ENCODE measurements at places on chromosomes 16 and 17.
A peak's percentile ranks its signal among the peaks of the same experiment; 100 is the strongest.

- no peak for DNase-seq
These were observed 132.2 kb downstream of the IRF8 start for GRCh38 chr16:86031141-86031678.

DNA sequence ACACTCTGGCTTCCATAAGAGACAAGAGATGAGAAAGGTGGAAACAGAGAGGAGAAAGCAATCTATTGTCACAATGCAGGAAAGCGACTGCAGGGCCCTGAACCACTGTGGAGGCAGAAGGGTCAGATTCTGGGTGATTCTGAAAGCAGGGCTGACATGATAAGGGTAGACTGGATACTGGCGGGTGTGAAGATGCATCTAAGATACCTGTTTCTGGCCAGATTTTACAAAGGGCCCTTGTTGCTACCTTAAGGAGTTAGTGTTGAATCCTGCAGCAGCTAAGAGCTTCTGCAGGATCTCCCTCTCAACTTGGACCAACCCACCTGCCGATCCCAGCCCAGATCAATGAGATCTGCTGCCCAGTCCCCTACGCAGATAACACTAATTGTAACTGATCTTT is 6.1 kb upstream of the MEFV start:
- no peak for DNase-seq

- no peak for DNase-seq
These were observed 17.4 kb downstream of the RNF213 start for GRCh38 chr17:80277751-80278671.

DNA sequence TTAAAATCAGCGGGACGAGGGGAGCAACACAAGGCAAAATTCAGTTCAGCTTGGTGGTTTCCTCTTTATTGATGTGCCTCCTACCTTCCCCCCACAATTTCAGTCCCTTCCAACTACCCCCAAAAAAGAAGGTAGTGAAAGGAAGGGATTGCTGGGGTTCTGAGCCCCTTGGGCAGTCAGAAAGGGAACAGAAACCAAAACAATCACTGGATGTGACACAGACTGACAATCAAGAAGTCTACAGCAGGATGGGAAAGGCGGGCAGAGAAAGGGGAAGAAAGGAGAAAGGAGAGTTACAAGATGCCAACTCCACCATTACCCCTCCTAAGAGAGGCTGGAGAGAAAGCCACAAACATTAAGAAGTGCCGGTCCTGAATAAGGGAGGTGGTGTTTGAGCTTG is 1.1 kb upstream of the PHF23 start:
- DNase-seq = no peak

GRCh38 chr16:74888888-74889287 is 96.0 kb downstream of the WDR59 start:
- no peak for DNase-seq

- DNase-seq = no peak
These were observed 913 bp upstream of the PRR14 start for GRCh38 chr16:30649725-30650368.

DNA sequence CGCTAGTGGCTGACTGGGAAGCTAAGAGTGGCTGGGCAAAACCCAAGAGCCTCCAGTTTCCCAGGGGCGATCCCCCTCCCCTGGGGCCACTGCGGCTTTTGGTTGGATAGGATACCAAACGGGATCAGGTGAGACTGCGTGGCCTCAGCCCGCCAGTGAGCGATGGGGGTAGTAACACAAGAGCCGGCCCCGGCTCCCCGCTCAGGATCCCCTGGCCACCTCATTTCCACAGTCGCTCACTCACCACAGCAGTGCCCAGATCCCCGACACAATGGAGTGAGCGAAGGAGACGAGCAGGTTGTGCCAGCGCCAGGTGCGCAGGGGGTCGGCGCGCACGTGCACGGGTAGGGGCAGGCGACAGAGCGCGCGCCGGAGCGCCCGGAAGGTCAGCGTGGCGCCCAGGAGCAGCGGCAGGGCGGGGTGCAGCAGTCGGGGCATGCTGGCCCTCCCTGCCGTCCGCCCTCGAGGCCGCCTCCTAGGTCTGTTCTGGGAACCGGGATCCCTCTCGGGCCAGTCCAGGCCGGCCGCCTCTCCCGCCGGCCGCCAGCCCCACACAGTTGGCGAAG is 290 bp downstream of the TLCD1 start:
- peak; percentile 81 for DNase-seq

- no peak for DNase-seq
These were observed 4.8 kb downstream of the BTBD17 start for GRCh38 chr17:74356646-74357465.

DNA sequence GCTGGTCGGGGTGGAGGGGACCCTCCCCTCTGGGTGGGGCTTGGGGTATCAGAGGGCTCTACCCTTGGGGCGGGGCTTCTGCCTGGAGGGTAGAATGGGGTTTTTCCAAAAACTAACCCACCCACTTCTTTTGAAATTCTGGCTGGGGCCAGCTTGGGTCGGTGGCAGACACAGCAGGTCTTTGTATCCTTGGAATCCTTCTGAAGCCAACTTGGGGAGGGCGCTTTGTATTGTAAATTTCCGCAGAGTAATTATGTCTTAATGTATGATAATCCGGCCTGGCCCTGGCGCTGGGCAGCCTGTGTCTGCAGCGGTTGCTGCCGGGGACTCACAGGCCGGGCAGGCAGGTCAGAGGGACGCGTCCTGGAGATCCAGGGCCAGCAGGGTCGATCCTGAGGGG is 33.9 kb upstream of the GSE1 start:
- no peak for DNase-seq

- DNase-seq = peak; percentile 7
These were observed 306.1 kb upstream of the KIF2B start for GRCh38 chr17:53516636-53517035.

DNA sequence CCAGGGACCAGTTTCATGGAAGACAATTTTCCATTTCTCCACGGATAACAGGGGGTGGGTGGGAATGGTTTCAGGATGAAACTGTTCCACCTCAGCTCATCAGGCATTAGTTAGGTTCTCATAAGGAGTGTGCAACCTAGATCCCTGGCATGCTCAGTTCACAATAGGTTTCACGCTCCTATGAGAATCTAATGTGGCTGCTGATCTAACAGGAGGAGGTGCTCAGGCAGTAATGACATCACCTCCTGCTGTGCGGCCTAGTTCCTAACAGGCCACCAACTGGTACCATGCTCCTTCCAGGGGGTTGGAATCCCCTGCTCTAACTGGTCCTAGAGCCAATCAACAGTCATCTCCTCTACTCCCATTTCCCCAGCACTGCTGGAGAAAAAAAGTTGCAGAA is 19.9 kb downstream of the TEX14 start:
- DNase-seq = no peak

GRCh38 chr16:56911771-56912571 is 20.0 kb upstream of the HERPUD1 start:
- DNase-seq = no peak

GRCh38 chr16:25922438-25922837 is 230.7 kb downstream of the HS3ST4 start:
- DNase-seq = no peak

GRCh38 chr17:78611607-78612006 is 34.4 kb upstream of the DNAH17 start:
- no peak for DNase-seq

- peak; percentile 56 for DNase-seq
These were observed 9.8 kb downstream of the SLC16A3 start for GRCh38 chr17:82238472-82239201.

DNA sequence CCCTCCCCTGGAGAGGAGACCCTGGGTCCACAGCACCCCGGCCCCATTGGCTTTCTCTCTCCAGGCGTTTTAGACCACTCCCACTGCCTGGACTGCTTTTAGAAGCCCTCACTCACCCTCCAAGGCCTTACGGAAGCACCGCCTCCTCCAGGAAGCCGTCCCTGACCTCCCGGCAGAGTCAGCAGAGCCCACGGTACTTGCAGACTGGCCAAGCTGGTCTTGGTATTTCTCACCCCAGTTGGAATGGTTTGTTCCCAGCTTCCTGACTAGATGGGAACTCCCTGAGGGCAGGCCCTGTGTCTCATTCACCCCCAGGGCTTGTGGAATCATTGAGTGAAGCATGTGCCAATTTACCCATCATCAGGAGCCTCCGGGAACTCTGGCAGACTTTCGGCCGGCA is 9.2 kb downstream of the SCGB1C2 start:
- no peak for DNase-seq

DNA sequence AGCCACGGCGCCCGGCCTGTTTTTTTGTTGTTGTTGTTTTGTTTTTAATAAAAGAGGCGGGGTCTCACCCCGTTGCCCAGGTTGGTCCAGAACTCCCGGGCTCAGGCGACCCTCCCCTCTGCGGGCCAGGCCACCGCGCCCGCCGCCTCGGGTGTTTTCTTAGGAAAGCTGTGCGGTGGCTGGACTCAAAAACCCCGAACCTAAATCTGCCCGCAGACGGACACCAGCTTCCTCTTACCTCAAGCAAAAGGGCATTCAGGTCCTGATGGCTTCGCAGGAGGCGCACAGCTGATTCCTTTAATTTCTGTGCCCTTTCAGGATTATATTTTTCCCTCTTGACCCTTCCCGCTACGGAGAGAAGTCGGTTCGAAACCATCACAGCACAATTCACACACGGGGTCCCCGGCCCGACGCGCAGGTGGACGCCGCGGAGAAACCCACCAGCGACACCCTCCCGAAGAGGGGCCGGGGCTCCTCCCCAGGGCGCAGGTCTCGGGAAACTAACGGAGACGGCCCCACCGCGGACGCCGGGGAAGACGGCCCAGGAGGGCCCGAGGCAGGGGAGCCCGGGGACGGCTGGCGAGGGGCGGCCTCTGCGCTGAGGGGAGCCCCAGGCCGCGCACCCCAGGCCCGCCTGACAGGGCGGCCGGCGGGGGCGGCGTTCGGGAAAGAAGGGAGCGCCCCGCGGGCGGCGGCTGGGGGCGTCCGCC is 653 bp downstream of the FANCA start:
- DNase-seq = peak; percentile 17

- peak; percentile 90 for DNase-seq
These were observed 28.4 kb downstream of the CDH13 start for GRCh38 chr16:82655072-82655714.

DNA sequence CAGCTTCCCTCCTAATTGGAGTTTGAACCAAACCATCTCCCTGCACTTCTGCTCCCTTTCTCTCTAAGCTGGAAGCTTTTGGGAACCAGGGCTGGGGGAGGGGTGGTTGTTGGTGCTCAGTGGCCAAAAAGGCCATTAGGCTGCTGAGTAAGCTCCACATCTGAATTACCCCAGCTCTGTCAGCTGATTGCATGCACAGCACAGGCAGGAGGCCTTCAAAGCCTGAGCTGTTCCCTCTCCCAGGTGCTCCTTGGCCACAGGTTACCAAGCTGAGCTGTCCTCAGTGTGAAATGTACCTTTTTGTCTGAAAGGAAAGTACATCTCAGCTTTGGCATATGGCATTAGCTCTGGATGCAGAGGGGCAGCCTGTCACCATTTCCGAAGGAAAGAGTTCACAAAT is 6.2 kb upstream of the TBKBP1 start:
- DNase-seq = no peak

GRCh38 chr17:45342871-45343526 is 26.2 kb upstream of the MAP3K14 start:
- no peak for DNase-seq

GRCh38 chr16:29694384-29695195 is 15.6 kb downstream of the QPRT start:
- no peak for DNase-seq

Data from Caki2 (cell line).